Hematopoietic multipotent progenitor cell (in vitro differentiated cells): ENCODE measurements at places on chromosomes 12 and 14. TPM values are rescaled to one million over a fixed set of nuclear protein-coding genes. Genes with fewer than 3 reads are reported as not detected.

- DNase-seq, result no peak
Measured at GRCh38 chr12:118034429-118035189, 18.1 kb downstream of the RFC5 start.

The DPF3 gene
- under 0.01 TPM for total RNA-seq

DNA sequence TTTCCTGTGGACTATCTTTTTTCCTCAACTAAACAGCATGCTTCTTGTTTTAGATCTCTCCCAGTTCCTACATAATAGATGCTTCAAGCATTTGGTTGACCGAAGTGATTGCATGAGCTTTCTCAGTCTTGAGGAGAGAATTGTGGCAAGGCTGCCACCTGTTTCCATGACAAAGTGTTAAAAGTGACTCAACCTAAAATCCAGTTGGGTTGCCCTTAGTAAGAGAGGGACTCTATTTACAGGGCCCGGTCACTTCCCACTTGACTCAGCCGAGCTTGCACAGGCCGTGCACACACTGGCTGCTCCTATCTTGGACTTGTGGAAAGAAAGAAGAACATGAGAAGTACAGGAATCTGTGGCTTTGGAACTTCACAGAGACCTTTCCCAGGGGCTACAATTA is 2.1 kb upstream of the B4GALNT3 start:
- no peak for DNase-seq

DNA sequence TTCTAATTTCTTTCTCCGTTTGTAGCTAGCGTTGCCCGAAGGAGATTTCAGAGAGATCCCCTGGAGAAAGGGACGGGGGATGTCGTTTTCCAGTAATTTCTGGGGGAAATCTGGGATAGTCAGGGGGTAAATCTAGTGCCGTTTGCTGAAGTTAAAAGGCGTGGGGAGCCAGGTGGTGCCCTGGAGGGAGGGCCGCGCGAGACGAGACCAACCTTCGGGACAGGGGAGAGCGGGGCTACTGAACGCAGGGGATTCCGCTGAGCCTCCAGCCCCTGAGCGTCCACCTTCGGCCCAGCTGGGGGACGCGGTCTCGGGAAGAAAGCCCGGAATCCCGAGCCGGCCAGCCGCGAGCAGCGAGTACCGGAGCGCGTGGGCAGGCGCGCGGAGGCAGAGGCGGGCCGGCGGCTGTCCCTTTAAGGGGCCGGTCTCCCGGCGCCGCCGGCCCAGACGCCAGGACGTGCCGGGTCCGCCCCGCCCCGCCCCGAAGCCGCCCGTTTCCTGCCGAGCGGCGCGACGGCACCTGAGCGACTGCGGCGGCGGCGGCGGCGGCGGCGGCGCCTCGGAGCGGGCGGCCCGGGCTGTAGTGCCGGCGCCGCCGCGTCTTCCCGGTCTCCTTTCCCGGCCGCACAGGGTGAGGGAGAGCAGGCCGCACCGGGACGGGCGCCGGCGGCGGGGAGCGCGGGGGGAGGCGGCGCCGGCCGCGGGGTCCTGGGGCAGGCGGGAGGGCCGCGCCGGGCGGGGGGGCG is at the start of gene KTN1:
Gene KTN1 (plus strand): TSS at position 484 of the 746 bp plus-strand sequence. CDS start 31,842 bp downstream, outside the sequence.
- DNase-seq, result peak; percentile 85

DNA sequence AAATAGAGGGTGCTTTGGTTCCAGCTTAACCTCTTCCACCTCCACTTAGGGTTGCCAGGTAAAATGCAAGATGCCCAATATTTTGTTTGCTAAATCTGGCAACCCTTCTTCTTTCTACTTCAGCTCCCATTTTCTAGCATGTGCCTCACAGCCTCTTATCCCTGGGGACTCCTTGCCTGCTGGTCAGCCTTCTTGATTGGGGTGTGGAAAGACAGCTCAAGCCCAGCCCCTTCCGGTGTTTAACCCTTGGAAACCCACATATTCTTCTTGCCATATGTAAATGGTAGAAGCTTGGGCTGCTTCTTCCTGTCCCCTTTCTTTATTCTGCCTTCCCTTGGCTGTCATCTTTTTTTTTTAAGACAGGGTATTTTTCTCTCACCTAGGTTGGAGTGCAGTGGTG is 5.7 kb downstream of the SPIC start:
- DNase-seq, result no peak

The CCND2 gene
- total RNA-seq, result 160 TPM

The COPS7A gene
- total RNA-seq, result 55.7 TPM

DNA sequence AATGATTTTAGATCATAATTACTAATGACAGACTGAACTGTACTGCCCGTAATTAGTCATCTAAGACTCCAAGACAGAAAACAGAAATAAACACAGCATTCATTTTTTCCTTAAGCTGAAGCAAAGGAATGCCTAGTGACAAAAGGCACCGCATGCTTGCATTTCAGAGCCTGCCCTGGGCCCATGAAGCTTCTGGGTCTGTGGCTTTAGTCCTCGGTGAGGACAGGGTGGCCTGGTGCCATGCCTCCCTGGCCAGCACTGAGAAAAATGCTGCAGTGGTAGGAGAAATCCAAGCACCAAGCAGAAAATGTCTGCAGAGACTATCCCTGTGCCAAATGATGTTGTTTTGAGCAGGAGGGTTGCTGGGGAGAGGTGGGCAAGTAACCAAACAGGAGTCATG is 171.6 kb downstream of the CALM1 start:
- DNase-seq, result no peak

GRCh38 chr12:43786899-43787693 is 19.0 kb downstream of the TWF1 start:
- DNase-seq, result no peak

GRCh38 chr12:104749545-104749944 is 208.5 kb downstream of the SLC41A2 start:
- DNase-seq, result no peak

The COX8C gene
- not detected for total RNA-seq

The PLCZ1 gene
- not detected for total RNA-seq

DNA sequence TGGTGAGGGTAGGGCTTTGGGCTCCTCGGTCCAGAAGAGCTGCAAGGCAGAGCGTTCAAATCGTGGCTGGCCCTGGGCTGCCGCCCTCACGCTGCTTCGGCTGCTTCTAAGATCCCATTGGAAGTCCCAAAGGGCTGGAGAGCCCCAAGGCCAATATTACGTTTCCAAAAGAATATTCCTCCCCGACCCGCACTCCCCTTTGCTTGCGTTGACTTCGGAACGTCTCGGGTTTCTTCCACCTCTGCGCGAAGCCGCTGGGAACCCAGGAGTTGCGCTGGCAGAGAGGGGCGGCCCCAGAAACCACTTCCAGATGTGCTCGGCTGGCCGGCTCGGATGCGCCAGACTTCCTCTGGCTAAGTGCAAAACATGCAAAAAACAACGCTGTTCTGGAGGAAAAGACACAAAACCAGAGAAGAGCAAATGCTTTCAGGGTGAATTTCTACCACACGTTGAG is at the start of gene GLT8D2:
Gene GLT8D2 (minus strand): TSS at position 285 of the 454 bp plus-strand sequence. CDS start 30,539 bp downstream, outside the sequence.
- DNase-seq, result no peak

DNA sequence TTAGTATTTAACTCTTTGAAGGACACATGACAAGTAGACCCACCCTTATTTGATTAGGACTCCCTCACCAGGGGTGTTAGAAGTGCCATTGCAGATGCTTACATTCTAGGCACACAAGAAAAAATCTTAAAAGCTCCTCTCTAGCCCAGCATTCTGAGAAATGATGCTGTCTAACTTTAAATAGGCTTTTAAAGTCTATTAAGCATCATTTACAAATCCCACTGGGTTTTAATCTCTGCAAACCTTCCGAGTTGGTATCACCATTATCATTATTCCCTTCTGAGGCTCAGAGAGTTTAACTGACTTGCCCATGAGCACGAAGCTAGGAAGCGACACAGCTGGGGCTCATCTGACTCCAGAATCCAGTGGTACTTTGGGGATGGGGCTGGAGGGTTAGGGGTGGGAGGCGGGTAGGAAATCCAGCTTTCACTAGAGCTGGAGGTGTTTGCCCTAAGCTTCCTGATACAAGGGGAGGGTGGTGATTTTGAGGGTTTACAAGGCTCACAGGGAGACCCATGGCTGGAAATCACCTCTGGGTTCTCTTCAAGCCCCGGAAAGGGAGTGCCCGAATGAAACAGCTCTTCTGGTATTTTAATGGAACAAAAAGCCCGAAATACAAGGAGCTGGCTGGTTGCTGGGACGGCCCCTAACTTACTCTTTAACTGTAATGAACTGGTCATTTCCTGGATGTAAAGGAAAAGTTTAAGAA is 109.2 kb upstream of the FUT8 start:
- no peak for DNase-seq

DNA sequence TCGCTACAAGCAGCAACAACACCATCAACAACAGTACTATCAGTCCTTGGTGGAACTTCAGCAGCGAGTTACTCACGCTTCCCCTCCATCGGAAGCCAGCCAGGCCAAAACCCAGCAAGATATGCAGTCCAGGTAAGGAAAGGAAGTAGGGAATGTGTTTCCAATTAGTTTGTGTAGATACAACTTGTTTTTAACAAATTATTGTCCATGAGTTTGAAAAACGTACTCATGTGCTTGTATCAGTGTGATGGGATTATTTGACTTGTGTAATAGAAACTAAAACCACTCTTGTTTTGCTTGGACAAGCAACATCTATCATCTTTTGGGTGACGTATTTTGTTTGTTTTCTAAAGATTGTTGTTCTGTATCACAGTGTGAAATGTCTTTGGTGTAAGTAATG is 137.9 kb downstream of the NAV3 start:
- no peak for DNase-seq

The LRRC9 gene
- not detected for total RNA-seq

DNA sequence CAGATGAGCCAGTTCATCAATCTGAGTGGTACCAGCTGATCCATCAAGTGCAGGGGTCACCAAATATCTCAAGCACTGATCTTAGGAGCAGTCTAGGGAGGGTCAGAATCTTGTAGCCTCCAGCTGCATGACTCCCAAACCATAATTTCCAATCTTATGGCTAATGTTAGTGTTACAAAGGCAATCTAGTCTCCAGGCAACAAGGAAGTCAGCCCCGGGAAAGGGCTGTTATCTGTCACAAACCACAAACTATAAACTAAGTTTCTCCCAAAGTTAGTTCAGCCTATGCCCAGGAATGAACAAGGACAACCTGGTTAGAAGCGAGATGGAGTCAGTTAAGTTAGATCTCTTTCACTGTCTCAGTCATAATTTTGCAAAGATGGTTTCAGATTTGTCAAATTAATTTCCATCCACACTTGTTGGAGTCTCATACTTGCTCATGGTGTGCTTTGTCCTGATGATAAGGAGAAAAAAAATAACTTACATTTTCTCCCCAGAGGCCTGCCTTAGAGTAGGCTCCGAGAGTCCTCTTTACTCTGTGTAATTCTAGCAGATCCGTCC is 3.9 kb upstream of the ABHD4 start:
- DNase-seq, result no peak

The KCNK10 gene
- not detected for total RNA-seq

The RFX4 gene
- total RNA-seq, result not detected

DNA sequence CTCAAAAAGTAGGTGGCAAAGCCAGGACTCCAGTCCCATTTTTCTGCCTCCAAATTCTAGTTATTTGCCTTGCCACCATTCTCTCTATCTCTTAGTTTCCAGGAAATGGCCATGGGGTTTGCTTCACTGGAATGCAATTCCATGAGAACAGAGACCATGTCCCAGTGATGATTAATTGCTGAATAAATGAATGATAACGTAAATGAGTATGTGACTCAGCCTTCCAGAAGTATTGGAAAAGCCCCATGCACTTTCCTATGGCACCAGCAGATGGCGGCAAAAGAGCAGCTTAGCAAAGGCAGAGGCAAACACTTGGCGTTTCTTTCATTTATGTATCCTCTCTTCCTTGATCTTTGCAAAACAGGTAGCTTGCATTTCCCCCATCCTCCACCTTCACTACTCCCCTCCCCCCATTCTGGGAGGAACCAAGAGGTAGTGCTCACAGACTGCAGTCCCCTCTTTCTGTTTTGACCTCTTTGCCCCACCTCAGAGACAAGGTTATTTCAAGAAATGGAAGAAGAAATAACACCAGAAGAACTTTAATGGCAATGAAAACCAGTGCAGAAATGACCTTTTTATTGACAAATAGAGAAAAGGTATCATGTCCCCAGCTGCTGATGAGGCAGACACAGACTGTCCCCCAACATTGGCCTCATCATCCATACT is 21.3 kb downstream of the TBX3 start:
- peak; percentile 74 for DNase-seq

DNA sequence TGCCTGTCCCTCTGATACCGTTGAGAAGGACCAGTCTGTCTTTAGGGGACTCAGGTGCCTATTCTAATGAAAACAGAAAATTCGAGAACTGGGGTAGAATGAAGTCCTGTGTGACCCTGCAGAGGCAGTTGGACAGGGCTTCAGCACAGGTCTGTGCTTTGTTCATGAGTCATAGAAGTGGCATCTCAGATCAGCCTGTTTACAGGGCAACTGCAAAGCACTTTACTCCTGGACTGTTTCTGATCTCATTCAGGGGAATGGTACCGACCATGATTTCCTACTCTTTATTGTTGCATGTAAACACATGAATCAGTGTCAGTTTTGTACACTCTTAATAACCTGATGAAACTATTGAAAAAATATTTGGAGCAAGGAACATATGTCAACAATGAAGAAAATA is 1517.0 kb downstream of the AACS start:
- no peak for DNase-seq

The TSPAN11 gene
- not detected for total RNA-seq

The ASPG gene
- under 0.01 TPM for total RNA-seq

DNA sequence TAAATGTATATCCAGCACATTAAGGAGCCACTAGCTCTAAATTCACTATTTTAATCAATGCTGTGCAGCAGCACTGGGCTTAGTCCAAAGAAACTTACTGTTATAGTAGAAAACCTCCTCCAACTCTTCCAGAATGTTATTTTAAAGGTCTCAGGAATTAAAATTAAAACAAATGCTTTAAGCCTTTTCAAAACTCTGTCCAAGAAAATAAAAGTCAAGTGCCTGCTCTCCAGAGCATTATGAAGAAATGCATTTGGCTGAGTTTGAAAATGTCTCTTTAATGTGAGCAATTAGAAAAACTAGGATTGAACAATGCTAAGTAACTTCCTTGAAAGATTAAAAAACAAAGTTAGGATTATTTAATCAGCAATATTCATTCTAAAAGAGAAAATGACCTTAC is 322.4 kb upstream of the DCN start:
- no peak for DNase-seq

DNA sequence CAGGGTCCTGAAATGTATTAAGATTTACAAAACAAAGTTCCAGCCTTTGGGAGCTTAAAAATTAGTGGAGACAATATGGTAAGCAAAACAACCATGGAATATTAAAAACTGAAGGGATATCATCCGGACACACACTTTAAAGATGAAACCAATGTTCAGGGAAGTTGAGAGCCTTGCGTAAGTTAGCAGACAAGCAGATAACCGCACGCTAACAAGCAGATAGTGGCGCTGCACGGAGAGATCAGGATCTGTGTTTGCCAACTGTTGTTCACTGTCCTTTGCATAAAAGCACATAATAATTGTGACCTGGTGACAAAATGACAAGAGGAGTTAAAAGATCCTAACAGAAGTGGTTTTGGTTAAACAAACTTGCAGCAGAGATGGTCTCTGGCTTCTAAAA is 14.3 kb upstream of the TMEM229B start:
- DNase-seq, result no peak

The ART4 gene
- total RNA-seq, result 0.27 TPM

GRCh38 chr12:92047393-92047826 is 98.2 kb downstream of the BTG1 start:
- DNase-seq, result no peak

- DNase-seq, result no peak
Measured at GRCh38 chr12:50188241-50188781, 21.1 kb upstream of the CERS5 start.

- DNase-seq, result no peak
Measured at GRCh38 chr12:64385019-64385418, 5.5 kb downstream of the C12orf56 start.

GRCh38 chr14:72657214-72657921 is 236.5 kb downstream of the DPF3 start:
- no peak for DNase-seq
